ENCODE measurements at places on chromosomes 6 and 20.
A peak's percentile ranks its signal among the peaks of the same experiment; 100 is the strongest.

- no peak overlapping the region for H3K27ac ChIP-seq
- no peak overlapping the region for H3K4me3 ChIP-seq
- peaks cover 14% of the 10 kb centered on the region for H3K4me1 ChIP-seq
These were observed 84.3 kb upstream of the IFNGR1 start for GRCh38 chr6:137303441-137303840.

GRCh38 chr6:33091957-33092356 is 16.2 kb downstream of the HLA-DPB1 start:
- no peaks in the 10 kb centered on the region for H3K36me3 ChIP-seq
- DNase-seq = no peak
- no peaks in the 10 kb centered on the region for H3K4me1 ChIP-seq

- no peak for DNase-seq
- no peak overlapping the region for H3K4me3 ChIP-seq
- no peaks in the 10 kb centered on the region for H3K4me1 ChIP-seq
- H3K36me3 ChIP-seq = no peaks in the 10 kb centered on the region
- H3K27me3 ChIP-seq = peaks cover 57% of the 10 kb centered on the region
These were observed 5.3 kb upstream of the STX11 start for GRCh38 chr6:144144996-144145395.

- H3K27me3 ChIP-seq = no peaks in the 10 kb centered on the region
- no peak for DNase-seq
- H3K4me3 ChIP-seq = peak overlapping the region; percentile 24
- peaks cover 59% of the 10 kb centered on the region for H3K36me3 ChIP-seq
- H3K4me1 ChIP-seq = peaks cover 5% of the 10 kb centered on the region
These were observed 7.2 kb downstream of the HEBP2 start for GRCh38 chr6:138410972-138411880.

DNA sequence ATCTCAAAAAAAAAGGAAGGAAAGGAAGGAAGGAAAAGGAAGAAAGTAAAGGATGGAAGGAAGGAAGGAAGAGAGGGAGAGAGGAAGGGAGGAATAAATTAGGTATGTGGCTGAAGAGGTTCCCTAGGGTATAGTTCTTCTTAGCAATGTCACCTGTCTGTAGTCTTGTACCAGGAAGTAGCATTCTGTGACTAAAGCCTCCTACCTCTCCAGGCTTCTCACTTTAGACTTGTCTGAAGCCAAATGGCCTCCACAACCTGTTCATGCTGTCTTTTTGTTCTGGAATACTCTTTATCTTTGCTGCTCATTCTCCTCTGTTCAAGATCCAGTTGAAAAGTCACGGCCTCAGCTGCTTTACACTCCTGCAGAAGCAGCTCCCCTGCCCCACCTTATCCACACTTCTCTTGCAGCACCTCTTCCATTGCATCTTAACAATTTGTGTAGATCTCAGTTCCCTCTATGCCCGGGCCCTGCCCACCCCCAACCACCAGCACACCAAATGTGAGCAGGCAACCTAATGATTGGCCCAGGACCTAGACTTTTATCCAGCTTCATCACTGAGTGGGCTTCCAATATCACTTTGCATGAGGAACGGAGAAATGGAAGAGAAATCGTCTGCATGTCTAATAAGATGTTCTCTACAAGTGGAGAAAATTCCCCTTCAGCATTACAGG is 19.1 kb downstream of the GCNT2 start:
- no peaks in the 10 kb centered on the region for H3K27me3 ChIP-seq
- peaks cover 7% of the 10 kb centered on the region for H3K36me3 ChIP-seq
- no peak overlapping the region for H3K4me3 ChIP-seq
- H3K27ac ChIP-seq = no peak overlapping the region
- no peak for DNase-seq

DNA sequence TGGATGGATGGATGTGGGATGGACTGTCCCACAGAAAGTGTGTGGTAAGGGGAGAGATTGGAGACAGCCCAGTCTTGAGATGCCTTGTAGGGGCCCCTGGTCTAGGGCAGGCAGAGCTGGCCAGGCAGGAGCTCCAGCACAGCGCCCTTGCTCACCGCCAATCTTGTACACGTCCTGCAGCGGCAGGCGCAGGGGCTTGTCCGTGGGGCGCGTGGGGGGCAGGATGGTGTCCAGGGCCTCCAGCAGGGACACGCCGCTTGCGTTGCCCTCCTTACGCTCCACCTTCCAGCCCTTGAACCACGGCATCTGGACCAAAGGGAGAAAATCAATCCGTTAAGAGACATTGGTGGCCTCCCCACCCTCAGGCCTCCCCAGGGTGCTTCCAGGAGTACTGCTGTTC is 5.9 kb downstream of the EEF1A2 start:
- no peak overlapping the region for H3K27ac ChIP-seq
- peak; percentile 63 for DNase-seq
- no peaks in the 10 kb centered on the region for H3K36me3 ChIP-seq
- H3K4me1 ChIP-seq = no peaks in the 10 kb centered on the region
- H3K4me3 ChIP-seq = no peak overlapping the region

DNA sequence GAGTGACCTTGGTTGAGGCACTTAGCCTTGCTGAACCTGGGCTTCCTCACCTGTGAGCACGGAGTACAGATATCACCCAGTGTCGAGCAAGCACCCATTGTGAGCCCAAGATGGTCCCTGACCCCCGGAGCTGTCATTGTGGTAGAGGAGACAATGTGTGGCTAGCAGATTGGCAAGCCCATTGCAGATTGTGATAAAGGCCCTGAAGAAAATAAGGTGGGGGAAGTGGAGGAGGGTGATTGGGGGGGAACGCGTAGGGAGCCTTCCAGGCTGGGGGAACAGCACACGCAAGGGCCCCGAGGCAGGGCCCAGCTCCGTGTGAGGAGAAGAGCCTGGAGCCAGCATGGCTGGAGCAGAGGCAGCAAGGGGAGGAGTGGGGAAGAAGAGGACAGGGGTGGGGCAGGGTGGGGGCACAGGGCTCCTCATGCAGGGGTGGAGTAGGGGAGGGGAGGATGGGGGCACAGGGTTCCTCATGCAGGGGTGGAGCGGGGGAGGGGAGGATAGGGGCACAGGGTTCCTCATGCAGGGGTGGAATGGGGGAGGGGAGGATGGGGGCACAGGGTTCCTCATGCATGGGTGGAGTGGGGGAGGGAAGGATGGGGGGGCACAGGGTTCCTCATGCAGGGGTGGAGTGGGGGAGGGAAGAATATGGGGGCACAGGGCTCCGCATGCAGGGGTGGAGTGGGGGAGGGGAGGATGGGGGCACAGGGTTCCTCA is 7.0 kb downstream of the CEBPB start:
- DNase-seq = no peak
- no peaks in the 10 kb centered on the region for H3K36me3 ChIP-seq
- H3K4me1 ChIP-seq = peaks cover 27% of the 10 kb centered on the region

DNA sequence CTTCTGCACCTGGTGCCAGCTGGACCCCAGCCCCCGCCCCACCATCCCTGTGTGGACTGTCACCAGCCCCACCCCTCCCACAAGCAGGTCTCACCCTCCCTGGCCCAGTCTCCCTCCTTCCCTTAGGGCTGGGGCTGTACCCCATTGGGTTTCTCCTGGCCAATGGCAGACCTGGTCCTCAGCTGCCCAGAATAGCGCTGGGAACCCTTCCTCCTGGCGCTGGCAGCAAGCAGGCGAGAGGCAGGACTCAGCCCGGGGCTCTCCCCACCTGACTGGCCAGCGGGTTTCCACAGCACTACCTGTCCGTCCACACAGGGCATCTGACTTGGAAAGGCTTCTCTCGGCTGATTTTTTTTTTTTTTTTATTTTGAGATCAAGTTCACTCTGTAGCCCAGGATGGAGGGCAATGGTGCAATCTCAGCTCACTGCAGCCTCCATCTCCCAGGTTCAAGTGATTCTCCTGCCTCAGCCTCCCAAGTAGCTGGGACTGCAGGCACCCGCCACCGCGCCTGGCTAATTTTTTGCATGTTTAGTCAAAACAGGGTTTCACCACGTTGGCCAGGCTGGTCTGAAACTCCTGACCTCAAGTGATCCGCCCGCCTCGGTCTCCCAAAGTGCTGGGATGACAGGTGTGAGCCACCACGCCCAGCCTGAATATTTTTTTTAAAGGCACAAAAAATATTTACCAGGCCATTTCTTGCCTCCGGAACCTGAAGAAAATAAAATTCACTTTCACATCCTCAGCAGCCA is 21.6 kb upstream of the CHRNA4 start:
- H3K4me3 ChIP-seq = no peak overlapping the region
- DNase-seq = no peak
- no peaks in the 10 kb centered on the region for H3K36me3 ChIP-seq
- no peak overlapping the region for H3K27ac ChIP-seq
- H3K4me1 ChIP-seq = peaks cover 13% of the 10 kb centered on the region
- peaks cover 9% of the 10 kb centered on the region for H3K27me3 ChIP-seq

- H3K36me3 ChIP-seq = no peaks in the 10 kb centered on the region
- DNase-seq = no peak
- H3K4me1 ChIP-seq = peaks cover 9% of the 10 kb centered on the region
- H3K27ac ChIP-seq = peak overlapping the region; percentile 71
- no peaks in the 10 kb centered on the region for H3K27me3 ChIP-seq
These were observed 73.7 kb downstream of the EDN1 start for GRCh38 chr6:12363651-12364381.

DNA sequence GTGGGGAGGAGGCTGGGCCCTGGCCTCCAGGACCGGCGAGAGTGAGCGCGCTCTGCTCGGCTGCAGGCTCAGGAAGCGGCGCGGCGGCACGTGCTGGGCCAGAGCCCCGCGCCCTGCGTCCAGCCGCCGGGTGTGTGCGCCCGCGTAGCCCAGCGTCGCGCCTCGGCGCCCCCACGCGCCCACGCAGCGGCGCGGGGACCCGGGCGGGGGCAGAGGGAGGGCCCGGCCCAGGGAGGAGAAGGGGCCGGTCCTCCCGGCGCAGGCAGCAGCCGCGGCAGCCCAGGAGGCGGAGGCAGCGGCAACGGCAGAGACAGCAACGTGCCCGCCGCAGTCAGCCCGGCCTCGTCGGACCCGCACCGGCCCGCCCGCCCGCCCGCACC is at the start of gene EYA2:
Gene EYA2 (plus strand): TSS at position 265 of the 380 bp plus-strand sequence. CDS start 95,168 bp downstream, outside the sequence.
- H3K27me3 ChIP-seq = peaks cover 68% of the 10 kb centered on the region
- no peak for DNase-seq
- H3K4me3 ChIP-seq = peak within 1 kb of the TSS; percentile 92
- H3K36me3 ChIP-seq = peaks cover 5% of the 10 kb centered on the region
- H3K27ac ChIP-seq = peak within 1 kb of the TSS; percentile 46

DNA sequence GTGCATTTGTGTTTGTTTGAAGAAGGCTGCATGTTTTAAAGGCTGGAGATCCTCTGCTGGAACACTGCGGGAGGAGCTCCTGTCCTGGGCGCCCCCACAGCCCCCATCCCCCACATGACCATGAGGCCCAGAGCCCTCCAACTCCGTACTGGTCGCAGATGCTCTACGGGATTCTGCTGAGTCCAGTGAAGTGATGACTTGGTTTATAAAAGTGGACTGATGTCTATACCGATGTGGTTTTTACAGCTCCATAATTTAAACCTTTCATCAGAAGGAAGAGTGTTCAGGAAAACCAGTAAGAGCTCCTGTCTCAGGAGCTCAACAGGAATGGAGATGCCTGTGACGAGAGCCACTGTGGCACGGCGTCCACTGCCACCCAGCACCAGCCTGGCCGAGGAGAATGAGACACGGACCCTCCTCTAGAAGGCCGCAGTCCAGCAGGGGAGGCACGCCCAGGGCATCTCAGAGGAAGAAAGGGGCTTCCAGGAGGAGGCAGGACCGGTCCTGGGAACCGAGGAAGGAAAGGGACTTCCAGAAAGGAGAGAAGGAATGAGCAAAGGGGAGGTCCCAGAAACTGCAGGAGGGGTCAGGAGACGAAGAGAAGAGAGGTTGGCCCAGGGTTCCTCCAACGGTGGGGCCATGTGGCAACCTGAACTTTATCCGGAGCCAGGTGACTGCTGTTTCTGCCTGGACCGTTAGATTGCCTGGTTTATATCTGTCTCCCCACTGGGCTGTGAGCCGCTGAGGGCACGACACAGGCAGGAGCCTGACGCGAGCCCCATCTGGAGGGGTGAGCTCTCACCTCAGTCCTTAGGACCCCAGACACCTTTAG is 26.9 kb downstream of the BFSP1 start:
- peak overlapping the region; percentile 91 for H3K4me3 ChIP-seq
- H3K27ac ChIP-seq = peak overlapping the region; percentile 85
- peaks cover 3% of the 10 kb centered on the region for H3K27me3 ChIP-seq
- no peak for DNase-seq
- H3K4me1 ChIP-seq = no peaks in the 10 kb centered on the region

DNA sequence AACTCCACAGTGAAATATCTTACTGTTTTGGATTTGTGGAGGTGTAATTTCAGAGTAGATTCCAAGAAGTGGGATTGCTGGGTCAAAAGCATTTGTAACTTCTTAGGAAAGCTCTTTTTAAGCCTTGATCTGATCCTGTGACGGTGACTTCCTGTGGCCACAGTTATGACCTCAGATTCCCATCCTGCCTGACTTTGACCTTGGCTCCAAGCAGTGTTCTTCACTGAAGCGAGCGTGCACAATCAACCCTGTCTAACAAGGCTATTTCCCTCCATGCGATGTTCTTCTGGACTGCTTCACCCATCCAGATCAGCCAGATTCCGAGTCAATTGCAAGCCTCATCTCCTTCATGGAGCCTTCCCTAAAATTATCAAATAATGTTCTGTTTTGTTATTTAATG is 102.5 kb upstream of the RNF24 start:
- no peak overlapping the region for H3K4me3 ChIP-seq
- H3K27ac ChIP-seq = no peak overlapping the region
- peaks cover 8% of the 10 kb centered on the region for H3K4me1 ChIP-seq
- no peak for DNase-seq

DNA sequence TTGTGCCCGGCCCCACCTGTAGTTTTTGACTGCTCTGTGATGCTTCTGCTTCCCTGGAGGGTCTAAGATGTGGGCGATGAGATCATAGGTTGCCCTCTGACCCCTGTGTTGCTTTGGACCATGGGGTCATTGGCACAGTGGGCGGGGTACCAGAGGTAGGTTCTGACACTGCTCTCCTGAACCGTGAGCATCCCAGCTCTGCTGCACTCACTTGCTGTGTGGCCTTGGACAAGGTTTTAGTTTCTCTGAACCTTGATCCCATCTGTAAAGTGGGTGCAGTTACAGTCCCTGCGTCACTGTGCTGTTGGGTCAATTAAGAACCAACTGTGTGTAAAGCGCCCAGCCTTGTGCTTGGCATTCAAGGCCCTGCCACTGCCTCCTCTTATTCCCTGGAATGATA is 30.9 kb downstream of the SRC start:
- H3K4me3 ChIP-seq = no peak overlapping the region
- no peak overlapping the region for H3K27ac ChIP-seq
- peaks cover 5% of the 10 kb centered on the region for H3K36me3 ChIP-seq
- peaks cover 15% of the 10 kb centered on the region for H3K4me1 ChIP-seq
- DNase-seq = no peak
- H3K27me3 ChIP-seq = no peaks in the 10 kb centered on the region

GRCh38 chr20:53038299-53038698 is 66.1 kb downstream of the TSHZ2 start:
- no peak overlapping the region for H3K4me3 ChIP-seq
- peaks cover 23% of the 10 kb centered on the region for H3K4me1 ChIP-seq
- no peaks in the 10 kb centered on the region for H3K27me3 ChIP-seq

GRCh38 chr6:56899311-56899710 is 55.6 kb upstream of the BEND6 start:
- no peak for DNase-seq
- no peaks in the 10 kb centered on the region for H3K27me3 ChIP-seq
- H3K4me3 ChIP-seq = no peak overlapping the region
- H3K27ac ChIP-seq = no peak overlapping the region

GRCh38 chr20:3927486-3928291 is 38.5 kb downstream of the PANK2 start:
- peak overlapping the region; percentile 7 for H3K4me3 ChIP-seq
- H3K27me3 ChIP-seq = no peaks in the 10 kb centered on the region

Data from type B pancreatic cell (in vitro differentiated cells).